ENCODE measurements at places on chromosomes 12 and 14.

- no peak overlapping the region for H3K27ac ChIP-seq
- no peaks in the 10 kb centered on the region for H3K4me1 ChIP-seq
- DNase-seq = no peak
These were observed 99.0 kb downstream of the C12orf75 start for GRCh38 chr12:105429511-105429910.

- H3K27me3 ChIP-seq = no peaks in the 10 kb centered on the region
- no peak overlapping the region for H3K4me3 ChIP-seq
- H3K4me1 ChIP-seq = no peaks in the 10 kb centered on the region
- H3K36me3 ChIP-seq = no peaks in the 10 kb centered on the region
- DNase-seq = no peak
These were observed 345.2 kb upstream of the FKBP4 start for GRCh38 chr12:2449586-2449985.

GRCh38 chr12:7650091-7650490 is 15.6 kb downstream of the APOBEC1 start:
- H3K4me1 ChIP-seq = peaks cover 8% of the 10 kb centered on the region
- no peak for DNase-seq
- no peaks in the 10 kb centered on the region for H3K27me3 ChIP-seq
- no peaks in the 10 kb centered on the region for H3K36me3 ChIP-seq
- no peak overlapping the region for H3K4me3 ChIP-seq

GRCh38 chr12:27965966-27966365 is 6.6 kb downstream of the PTHLH start:
- H3K27ac ChIP-seq = no peak overlapping the region
- H3K4me1 ChIP-seq = peaks cover 25% of the 10 kb centered on the region
- no peak overlapping the region for H3K4me3 ChIP-seq
- DNase-seq = no peak

DNA sequence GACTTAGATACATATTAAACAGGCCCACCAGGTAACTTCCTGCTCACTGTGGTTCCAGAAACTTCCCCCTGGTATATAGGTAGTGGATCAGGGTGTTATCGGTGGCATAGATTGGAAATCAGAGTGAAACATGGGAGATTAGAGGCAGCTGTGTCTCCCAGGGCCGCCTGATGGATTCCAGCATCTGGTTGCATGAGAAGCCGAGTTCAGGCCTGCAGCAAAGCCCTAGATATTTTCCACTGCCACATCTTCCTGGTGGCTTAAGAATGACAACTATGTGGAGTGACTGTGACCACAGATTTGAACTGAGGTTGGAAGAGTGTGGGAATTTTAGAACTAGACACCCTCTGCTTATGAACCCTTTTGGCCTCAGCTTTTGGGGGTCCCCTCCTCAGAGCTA is 184.8 kb upstream of the NTF3 start:
- H3K36me3 ChIP-seq = no peaks in the 10 kb centered on the region
- H3K4me3 ChIP-seq = no peak overlapping the region
- no peak overlapping the region for H3K27ac ChIP-seq
- DNase-seq = no peak

DNA sequence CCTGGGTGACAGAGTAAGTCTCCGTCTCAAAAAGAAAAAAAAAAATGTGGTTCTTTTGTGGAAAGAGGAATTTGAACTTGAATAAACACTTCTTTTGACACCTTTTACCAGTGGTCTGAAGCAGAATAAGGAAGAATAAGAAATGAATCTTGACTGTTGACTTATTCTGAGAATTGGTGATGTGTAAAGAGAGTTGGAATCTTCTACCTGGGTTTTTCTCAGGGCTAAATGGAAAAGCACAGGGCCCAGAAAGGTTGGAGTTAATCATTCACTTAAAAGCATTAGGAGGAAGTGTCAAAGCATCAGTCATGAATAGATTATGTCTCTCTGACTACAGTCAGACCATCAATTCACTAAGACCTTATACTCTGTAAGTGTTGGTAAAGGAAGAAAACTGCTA is 13.9 kb downstream of the PNMA1 start:
- H3K36me3 ChIP-seq = no peaks in the 10 kb centered on the region
- no peaks in the 10 kb centered on the region for H3K4me1 ChIP-seq
- H3K4me3 ChIP-seq = no peak overlapping the region

- DNase-seq = peak; percentile 47
- peaks cover 12% of the 10 kb centered on the region for H3K4me1 ChIP-seq
- H3K27ac ChIP-seq = peak overlapping the region; percentile 58
These were observed 8.9 kb downstream of the STX2 start for GRCh38 chr12:130830246-130830551.

DNA sequence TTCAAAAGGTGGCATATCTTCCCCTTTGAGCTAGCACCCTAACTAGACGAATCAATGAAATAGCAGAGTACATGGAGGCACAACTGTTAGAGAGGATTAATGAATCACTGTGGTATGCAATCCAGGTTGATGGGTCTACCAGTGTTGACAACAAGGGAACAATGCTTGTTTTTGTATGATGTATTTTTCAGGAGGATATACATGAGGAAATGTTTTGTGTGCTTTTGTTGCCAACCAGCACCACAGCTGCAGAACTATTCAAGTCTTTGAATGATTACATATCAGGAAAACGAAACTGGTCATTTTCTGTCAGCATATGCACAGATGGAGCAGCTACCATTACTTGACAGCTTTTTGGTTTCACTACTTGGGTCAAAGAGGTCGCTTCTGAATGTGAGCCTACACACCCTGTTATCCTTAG is 142.6 kb downstream of the GPHN start:
- H3K4me1 ChIP-seq = peaks cover 6% of the 10 kb centered on the region
- H3K27me3 ChIP-seq = no peaks in the 10 kb centered on the region
- no peak for DNase-seq
- H3K36me3 ChIP-seq = no peaks in the 10 kb centered on the region

DNA sequence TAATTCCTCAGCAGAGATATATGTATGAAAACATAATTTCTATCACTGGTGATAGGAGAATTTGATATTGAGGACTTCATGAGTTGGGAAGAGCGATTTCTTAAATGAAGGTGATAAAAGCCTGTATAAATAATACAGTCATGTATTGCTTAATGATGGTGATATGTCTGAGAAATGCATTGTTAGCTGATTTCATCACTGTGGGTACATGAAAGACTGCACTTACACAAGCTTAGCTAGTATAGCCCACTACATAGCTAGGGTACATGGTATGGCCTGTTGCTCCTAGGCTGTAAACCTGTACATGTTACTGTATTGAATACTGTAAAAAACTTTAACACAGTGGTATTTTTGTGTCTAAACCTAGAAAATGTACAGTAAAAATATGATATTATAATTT is 63.4 kb downstream of the ANO4 start:
- no peaks in the 10 kb centered on the region for H3K4me1 ChIP-seq
- H3K4me3 ChIP-seq = no peak overlapping the region
- H3K27ac ChIP-seq = no peak overlapping the region
- DNase-seq = no peak
- no peaks in the 10 kb centered on the region for H3K27me3 ChIP-seq

DNA sequence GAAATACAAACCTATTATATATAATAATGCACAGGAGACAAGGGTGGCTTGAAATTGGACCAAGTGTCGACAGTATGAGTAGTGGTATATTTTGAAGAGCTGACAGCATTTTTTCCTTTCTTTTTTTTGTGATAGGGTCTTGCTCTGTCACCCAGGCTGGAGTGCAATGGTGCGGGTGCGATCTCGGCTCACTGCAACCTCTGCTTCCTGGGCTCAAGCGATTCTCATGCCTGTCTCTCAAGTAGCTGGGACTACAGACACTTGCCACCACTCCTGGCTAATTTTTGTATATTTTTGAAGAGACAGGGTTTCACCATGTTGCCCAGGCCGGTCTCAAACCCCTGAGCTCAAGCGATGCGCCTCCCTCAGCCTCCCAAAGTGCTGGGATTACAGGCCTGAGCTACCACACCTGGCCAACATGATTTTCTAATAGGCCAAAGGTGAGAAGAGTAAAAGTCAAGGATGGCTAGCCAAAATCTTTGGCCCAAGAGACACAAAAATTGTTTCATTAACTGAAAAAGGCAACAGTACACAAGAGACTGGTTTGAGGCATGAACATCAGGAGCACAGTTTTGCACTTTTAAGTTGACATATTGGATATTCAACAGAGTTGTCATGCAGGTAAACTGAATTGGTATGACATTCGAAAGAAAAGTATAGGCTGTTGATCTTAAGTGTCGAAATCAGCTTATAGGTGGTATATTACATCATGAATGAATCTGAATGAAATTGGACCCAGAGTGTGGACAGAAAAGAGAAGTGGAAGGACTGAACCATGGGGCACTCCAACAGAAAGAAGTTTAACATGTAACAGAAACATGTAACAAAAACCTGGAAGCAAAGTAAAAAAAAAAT is 12.5 kb downstream of the HNRNPC start:
- DNase-seq = no peak
- H3K27me3 ChIP-seq = no peaks in the 10 kb centered on the region
- H3K4me3 ChIP-seq = no peak overlapping the region

DNA sequence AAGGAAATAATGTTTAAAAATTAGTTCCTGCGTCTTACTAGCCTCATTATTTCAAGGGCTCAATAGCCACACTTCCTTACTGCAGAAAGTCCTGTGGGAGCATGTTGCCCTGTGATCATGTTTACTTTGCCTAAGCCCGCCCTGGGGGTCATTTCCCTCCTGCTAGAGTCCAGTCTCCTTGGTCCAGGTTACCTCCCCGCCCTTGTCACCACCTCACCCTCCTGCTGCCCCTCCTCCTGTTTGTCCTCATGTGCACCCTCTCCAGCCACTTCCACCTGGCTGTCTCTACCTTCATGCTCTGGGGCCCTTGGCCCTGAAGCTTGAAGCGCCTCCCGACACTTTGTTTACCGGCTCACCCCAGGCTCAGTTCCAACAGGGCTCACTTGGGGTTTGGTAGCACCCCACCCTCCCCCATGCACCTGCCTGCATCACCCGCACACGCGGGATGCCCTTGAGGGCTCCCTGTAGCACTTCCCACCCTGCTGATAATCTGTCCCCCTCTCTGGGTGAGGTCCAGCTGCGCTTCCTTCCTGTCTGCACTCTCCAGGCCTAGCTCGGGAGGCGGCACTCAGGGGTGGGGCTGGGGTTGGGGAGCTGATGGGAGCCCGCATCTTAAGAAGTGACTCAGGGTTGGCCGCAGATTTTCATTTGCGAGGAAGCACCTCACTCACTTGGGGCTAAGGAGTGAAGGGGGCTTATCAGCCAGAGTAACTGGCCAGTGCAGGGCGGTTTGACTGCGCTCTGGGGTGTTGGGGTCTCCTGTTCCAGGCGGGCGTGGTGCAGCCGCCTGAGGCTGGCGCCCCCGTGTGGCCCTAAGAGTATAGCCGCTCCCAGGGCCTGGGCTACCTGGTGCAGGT is 40.1 kb downstream of the SMIM41 start:
- peak; percentile 71 for DNase-seq
- peak overlapping the region; percentile 44 for H3K27ac ChIP-seq
- H3K36me3 ChIP-seq = no peaks in the 10 kb centered on the region
- peaks cover 40% of the 10 kb centered on the region for H3K4me1 ChIP-seq
- no peak overlapping the region for H3K4me3 ChIP-seq

- no peaks in the 10 kb centered on the region for H3K36me3 ChIP-seq
- no peak overlapping the region for H3K27ac ChIP-seq
- H3K27me3 ChIP-seq = no peaks in the 10 kb centered on the region
- no peak overlapping the region for H3K4me3 ChIP-seq
- no peak for DNase-seq
These were observed 288.3 kb upstream of the PPFIA2 start for GRCh38 chr12:82047446-82047845.

DNA sequence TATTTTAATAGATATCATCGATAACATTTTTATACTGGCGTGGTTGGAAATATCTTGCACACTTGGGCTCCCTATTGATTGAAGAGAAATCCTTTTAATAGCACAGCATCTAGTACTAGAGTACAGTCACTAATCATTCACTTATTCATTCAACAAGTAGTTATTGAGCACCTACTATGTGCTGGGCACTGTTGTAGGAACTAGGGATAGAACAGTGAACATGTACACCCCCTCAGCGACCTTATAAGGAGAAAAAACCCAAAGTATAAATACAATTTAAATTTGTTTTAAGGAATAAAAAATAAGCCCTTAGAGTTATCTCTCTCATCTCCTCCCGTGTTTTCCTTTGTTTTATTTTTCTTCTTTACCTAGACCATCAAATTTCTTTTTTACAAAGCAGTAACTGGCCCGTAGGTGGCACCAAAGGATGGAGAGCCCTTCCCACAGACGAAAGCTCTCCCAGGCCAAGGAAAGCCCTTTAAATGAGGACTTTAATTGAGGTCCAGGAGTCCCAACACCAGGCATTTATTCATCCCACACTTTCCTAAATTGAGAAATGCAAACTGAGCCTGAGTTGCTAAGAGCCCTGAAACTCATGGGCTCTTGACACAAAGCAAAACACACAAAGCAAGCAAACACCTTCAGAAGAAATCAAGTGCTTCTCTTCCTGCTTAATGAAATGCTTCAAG is 29.0 kb downstream of the PEBP1 start:
- H3K4me3 ChIP-seq = no peak overlapping the region
- no peak for DNase-seq
- H3K36me3 ChIP-seq = peaks cover 8% of the 10 kb centered on the region
- no peaks in the 10 kb centered on the region for H3K4me1 ChIP-seq
- H3K27me3 ChIP-seq = no peaks in the 10 kb centered on the region

DNA sequence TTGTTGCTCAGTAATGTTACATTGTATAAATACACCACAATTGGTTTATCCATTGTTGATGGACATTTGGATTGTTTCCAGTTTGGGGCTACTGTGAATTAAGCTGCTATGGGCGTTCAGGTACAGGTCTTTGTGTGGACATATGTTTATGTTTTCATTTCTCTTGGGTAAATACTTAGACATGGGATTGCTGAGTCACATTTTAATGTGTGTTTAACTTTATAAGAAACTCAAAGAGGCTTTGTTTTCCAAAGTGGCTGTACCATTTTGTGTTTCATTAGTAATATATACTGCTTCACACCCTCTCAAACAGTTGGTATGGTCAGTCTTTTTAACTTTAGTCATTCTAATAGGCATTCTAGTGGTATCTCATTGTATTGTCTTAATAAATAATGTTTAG is 225.0 kb downstream of the SPTSSA start:
- no peaks in the 10 kb centered on the region for H3K36me3 ChIP-seq
- H3K4me1 ChIP-seq = no peaks in the 10 kb centered on the region
- no peak overlapping the region for H3K27ac ChIP-seq
- DNase-seq = no peak
- no peak overlapping the region for H3K4me3 ChIP-seq
- H3K27me3 ChIP-seq = no peaks in the 10 kb centered on the region

DNA sequence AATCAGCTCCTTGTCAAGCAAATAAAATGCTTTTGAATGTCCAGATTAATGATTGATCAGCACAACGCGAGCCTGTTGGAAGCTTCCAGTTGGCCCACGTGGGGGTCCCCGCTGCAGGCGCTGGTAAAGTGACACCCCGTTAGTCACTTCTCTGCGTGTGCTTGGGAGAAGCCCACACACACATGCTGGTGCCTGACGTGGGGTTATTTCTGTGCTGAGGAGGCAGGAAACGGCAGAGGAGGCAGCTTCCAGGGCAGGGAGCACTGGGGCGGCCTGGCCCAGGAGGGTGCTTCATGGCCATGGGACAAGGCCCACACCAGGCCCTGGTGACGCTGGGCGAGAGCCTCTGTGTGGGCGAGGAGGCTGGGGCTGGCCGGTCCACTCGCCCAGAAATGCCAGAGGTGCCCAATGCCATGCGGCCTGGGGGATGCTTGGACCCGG is 101.5 kb downstream of the KIF26A start:
- peak; percentile 11 for DNase-seq
- no peaks in the 10 kb centered on the region for H3K27me3 ChIP-seq
- H3K4me3 ChIP-seq = no peak overlapping the region
- no peak overlapping the region for H3K27ac ChIP-seq

- DNase-seq = no peak
- no peaks in the 10 kb centered on the region for H3K4me1 ChIP-seq
- no peaks in the 10 kb centered on the region for H3K36me3 ChIP-seq
- H3K27ac ChIP-seq = no peak overlapping the region
These were observed 96.6 kb upstream of the E2F7 start for GRCh38 chr12:77161944-77162343.

Data from body of pancreas (tissue), 4 donors.